ENCODE measurements at places on chromosomes 3 and 15.
A peak's percentile ranks its signal among the peaks of the same experiment; 100 is the strongest.

DNA sequence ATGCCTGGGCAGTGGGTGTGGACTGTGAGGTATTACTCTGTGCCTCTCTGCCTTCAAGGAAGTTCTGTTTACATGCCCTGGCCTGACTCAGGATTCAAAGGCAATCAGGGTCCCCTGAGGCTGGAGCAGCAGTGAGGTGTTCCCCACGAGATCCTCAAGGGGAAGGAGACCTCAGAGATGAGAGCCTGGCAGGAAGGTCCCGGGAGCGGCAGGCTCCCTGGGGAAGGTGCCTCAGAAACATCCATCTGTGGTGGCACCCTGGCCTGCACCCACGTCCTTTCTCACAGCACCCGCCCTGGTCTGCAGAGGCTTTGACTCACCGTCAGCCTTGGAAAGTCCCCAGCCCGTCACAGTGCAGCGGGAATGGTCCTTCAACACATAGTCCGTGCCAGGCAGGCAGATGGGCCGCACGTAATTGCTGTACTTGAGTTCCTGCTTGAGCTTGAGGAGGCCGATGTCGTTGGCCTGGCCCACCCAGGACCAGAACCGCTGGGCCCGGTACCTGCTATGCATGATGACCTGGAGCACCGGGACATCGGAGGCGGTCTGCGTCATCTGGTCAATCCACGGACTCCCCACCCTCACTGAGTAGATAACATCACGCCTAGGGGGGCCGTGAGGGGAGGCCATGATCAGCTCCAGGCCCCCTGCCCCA, 3.6 kb downstream of the PRSS50 start:
- peak; percentile 77 for DNase-seq

DNA sequence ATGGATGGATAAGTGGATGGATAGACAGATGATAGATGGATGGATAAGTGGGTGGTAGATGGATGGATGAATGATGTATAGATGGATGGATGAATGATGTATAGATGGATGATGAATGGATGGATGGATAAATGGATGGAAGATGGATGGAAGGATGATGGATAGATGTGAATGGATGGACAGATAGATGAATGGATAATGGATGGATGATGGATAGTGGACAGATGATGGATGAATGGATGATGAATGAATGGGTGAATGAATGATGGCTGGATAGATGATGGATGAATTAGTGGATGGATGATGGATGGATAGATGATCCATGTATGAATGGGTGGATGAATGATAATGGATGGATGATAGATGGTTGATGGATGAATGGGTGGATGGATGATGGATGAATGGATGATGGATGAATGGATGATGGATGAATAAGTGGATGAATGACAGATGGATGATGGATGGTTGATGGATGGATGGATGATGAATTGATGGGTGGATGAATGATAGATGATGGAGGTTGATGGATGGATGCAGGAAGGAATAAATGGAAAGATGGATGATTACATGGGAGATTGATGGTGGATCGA, 69.3 kb downstream of the ITGA11 start:
- no peak for DNase-seq

GRCh38 chr15:80958818-80959495, 30.7 kb downstream of the MESD start:
- DNase-seq: no peak

GRCh38 chr15:69225355-69226022, 65.1 kb downstream of the GLCE start:
- peak; percentile 8 for DNase-seq

DNA sequence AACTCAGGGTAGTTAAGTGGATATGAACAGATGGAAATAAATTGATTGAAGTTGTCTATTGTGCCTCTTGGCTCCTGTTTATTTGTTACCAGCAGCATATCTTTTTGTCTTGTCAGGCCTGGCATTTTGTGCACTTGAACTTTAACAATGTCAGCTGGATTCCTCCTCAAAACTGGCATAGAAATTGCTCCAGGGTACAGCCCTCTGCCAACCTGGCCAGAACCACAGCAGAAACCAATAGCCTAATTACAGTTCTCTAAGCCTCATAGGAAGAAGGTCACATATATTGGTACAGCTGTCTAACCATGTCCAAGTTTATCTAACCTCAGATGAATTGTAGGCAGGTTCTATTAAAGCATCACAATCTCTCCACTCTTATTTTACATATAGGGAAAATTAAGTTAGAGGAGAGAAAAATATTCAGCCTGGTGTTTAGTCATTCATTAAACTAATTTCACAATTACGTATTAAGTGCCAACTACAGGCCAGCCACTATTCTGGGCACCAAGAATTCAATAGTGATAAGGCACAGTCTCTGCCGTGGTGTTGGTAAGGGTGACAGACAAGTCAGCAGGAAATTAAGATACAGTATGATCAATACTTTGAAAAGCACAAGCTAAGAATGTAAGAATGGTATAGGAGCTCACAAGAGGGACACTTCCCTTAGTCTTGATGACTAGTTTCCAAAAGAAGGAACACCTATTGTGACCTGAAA, 452.9 kb upstream of the NECTIN3 start:
- DNase-seq: no peak

DNA sequence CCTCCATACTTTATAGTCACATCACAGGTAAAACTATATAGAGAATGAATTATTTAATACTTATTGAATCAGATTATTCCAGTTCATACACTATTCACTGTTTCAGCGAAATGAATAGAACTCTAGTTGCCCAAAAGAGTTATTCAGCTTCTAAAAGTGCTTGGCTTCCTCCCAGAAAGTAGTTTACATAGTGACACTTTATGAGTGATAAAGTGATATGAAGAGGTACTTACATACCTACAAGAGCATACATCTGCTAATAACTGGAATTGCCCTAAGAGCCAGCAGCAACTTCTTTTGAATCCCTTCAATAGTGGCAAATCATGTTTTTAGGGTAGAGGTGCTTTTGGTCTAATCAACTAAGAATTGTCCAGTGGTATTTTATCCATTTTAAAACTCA, 635.1 kb upstream of the AGTR1 start:
- DNase-seq: no peak

DNA sequence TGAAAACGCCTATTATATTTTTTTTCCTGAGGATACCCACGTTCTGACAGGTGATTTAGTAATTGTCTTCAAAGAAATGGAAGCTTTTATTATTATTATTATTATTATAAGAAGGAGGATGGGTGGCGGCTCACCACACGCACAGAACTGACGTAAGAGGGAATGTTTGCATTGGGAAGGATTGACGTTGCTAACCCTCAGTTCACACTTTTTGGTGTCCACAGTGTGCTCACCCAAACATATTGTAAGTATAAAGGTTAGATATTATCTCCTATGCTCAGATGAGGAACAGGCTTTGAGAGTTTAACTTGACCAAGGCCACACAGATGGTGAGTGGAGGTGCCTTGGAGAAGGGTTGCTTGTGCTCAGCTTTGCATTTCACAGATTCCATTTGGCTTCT, 533.5 kb upstream of the TBL1XR1 start:
- no peak for DNase-seq

GRCh38 chr15:89361451-89362202, 27.0 kb upstream of the POLG start:
- DNase-seq: peak; percentile 50

DNA sequence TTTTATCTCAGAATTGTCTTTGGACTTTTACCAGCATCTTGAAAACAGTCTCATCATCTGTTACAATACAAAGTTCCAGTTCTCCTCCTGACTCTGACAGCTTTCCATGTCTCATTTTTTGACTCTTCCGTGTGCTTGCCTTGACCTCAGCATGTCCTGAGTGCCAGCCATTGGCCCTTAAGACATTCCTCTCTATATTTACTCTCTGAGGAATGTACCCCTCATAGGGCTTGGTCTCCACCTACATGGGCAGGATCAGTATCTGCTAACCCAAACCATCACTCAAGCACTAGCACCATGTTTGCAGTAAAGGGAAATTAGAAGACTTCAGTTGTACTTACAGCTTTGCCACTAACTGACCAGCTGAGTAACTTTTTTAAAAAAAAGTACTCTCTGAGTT, 16.2 kb downstream of the ANKUB1 start:
- no peak for DNase-seq

GRCh38 chr3:151156618-151157216, 46.3 kb downstream of the GPR171 start:
- DNase-seq: peak; percentile 72

DNA sequence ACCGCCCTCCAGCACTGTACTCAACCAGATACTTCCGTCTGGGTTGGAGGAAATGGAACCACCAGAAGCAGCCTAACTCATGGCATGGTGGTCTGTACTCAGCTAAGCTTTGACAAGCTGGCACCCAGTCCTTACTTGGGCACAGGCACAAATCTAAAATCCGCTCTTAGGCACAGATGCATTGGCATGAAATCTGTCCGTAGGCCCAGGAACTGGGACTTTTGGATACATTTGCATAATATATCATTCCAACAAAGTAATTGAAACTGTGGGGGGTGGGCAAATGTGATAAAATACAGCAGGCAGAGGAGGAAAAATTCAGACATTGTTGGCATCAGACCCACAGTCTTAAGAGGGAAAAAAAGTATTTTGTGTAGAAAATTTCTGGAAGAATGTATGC, 75.4 kb downstream of the C3orf85 start:
- no peak for DNase-seq

DNA sequence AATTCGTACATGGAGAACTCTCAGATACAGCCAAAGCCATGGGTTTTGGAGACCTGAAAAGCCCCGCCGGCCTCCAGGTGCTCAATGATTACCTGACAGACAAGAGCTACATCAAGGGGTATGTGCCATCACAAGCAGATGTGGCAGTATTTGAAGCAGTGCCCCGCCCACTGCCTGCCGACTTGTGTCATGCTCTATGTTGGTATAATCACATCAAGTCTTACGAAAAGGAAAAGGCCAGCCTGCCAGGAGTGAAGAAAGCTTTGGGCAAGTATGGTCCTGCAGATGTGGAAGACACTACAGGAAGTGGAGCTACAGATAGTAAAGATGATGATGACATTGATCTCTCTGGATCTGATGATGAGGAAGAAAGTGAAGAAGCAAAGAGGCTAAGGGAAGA, 23.5 kb downstream of the MYO5A start:
- no peak for DNase-seq

GRCh38 chr15:69783211-69783610, 314.5 kb downstream of the TLE3 start:
- no peak for DNase-seq

- DNase-seq: peak; percentile 51
Observed at GRCh38 chr3:87287011-87287410, 10.6 kb upstream of the POU1F1 start.

DNA sequence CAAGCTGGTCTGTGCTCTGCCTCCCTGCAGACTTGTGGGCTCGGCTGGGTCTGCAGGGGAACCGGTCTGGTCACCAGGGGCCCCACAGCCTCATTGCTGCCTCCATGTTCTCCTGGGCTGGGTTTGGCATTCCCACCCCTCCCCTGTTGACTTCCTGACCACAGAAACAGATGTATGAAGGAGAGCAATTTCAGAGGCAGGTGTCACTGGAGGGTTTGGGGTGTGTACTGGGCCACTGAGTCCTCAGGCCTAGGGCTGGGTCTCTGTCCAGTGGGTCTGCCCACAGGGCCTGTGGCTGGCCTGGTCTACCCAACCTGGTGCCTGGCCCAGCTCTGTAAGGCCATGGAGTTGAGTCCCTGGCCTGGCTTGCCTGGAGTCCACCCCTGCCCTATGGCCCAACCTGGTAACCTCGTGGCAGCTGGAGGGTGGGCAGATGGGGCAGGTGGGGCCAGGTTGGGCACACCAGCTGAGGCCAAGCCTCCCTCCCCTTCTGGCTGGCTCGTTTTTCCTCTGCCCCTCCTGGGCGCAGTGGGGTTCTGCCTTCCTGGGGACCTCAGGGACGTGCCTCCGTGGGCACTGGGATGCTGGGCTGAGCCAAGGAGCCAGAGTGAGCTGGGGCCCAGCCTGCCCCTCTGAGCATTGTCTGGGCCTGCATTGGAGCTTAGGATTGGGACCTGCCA, 20.8 kb downstream of the PLXNA1 start:
- DNase-seq: no peak

- DNase-seq: no peak
Observed at GRCh38 chr3:122961146-122961545, 66.4 kb downstream of the SEMA5B start.

GRCh38 chr3:23931597-23931996, 13.5 kb upstream of the NR1D2 start:
- no peak for DNase-seq

DNA sequence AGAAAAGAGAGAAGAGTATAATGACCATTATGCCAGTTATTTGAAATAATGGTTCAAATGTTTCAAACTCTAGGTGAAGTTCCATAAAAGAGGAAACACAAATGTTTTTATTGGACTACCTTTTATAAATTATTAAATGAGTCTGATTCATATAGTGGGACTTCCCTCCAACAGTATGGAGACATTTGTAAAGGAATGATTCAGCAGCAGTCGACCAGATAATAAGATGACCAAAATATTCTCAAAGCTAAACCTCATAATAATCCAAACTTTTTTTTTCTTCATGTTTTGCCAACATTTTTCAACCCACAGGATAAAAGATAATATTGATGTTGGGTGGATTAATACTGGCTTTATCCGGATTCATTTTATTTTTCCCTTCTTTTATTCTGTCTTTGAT, 18.8 kb downstream of the TIPARP start:
- DNase-seq: peak; percentile 47

GRCh38 chr15:63440756-63441155, 59.1 kb upstream of the CA12 start:
- no peak for DNase-seq

DNA sequence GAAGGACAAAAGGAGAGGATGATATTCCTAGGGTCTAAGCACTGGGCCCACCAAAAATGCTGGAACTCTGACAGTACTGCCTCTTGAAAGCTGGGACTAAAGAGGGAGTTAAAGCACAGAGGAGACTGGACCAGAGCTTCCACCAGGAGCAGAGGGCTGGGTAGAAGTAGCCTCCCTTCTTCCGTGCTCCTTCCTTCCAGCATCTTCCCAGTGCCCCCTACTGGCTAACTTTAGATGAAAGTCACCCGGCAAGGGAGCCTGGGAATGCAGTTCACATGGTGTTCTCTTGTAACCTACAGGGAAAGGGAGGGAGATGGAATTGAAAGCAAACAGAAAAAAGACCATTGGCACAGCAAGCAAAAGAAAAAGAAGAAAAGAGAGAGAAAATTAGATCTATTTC, 106.1 kb upstream of the COL8A1 start:
- peak; percentile 85 for DNase-seq

DNA sequence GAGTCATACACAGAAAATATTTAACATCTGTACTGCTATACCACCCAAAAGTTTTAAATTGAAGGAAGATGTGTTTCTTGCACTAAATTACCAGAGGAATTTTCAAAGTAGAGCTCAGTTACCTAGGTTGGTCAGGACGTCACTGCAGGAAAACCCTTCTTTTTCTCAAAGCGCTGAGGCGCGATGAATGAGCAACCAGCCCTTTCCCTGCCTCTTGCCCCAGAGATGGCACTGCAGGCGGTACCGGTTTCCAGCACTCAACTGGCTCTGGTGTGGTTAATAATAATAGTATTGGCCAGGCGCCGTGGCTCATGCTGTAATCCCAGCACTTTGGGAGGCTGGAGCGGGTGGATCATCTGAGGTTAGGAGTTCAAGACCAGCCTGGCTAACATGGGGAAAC, 49.3 kb downstream of the HES1 start:
- DNase-seq: no peak

- no peak for DNase-seq
Observed at GRCh38 chr3:160982491-160982890, 122.7 kb downstream of the B3GALNT1 start.

Measured in A172 (cell line).